ENCODE measurements at places on chromosomes 5 and 9.

GRCh38 chr5:14039576-14039975 lies 95.1 kb upstream of the DNAH5 start:
- no peak for DNase-seq

DNA sequence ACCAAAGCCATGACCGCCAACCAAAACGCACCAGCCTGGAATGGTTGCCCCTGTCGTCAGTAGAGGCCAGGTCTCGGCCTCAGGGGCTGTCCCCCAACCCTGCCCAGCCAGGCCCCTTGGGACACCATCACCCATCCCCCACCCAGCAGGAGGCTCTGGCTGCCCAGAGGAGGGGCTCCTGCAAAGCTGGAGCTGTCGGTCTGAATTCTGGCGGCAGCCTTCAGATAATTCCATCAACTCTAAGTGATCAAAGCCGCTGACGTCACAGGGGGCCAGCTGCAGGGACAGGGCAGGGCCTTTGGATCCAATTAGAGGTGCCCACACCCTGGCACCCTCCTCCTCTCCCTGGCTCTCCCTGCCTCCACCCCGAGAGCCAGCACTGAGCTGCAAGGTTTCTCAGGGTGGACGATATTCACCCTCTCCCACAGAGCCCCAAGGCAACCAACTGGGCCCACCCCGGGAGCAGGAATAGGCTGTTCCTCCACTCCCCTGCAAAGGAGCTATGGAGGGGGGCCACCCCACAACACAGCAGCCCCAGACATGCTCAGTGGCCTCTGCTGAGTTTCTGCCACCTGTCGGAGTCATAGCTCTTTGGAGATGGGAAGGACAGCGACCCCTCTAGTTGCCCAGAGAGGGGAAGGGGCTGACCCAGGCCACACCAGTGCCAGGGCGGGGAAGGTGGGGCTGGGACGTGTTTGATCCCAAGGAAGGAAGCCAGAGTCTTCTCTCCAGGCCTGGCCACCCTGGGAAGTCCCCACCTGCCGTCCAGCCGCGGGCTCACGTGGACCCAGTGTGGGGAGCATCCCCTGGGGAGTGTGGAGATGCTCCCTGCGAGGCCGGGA lies 78.4 kb downstream of the NTNG2 start:
- DNase-seq: no peak

DNA sequence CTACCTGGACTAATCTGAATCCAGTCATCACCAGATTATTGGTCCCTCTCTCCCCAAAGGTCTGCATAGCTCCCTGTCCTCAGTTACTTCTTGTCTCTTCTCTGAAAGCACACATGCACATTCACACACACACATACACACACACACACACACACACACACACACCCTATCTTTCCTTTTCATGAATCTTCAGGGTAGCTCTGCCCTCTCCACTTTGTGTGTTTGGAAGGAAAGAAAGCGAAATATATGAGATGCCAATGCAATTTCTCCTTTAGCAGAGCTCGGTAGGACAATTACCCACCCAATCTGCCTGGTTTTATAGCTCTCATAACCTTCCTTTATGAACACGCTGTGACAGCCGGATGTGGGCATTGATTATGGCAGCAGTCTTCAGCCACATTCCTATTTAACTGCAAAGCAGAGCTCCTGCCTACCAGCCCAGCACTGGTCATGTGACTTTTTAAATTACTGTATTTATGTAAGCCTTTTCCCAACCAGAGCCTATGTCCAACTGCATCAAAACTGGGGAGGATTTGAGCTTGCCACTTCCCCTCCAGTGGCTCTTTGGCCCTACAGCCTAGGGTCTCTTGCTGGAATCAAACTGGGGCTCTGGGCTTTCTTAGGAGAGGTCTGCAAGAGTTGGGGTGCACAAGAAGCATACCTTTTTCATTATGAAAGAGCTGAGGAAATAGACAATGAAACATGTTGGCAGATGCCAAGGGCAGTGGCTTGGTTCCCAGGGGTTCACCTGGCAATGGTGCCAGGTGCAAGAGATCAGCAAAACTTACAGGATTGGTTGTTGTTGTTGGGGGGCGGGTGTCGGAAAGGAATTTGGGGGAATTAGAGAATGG lies 20.8 kb upstream of the MATR3 start:
- DNase-seq: no peak

DNA sequence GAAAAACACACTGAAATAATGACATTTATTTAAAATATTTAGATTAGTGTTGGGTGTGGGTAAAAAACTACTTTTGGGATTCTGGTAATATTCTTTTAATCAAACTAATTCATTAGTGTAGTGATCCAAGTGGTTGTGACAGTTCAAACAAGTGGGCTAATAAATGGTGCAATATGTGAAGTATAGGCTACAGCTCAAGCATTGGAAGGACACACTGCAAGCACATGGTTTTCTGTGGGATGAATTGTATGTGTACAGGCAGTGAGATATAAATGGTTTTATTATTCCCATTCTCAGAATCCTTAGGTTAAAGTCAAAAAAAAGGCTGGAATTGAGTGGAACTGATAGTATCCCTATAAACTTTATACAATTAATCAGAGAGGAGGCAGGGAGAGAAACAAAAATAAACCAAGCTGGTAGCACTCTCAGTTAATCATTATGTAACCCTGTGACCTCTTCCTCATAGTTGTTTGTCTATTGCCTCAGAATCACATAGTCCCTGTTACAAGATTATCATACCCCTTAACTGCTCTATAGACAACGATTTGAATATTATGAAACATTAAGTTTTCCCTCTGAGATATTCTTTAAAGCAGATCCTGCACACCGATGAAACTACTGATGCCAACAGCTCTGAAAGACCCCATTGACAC lies 1755.4 kb upstream of the ACO1 start:
- no peak for DNase-seq

GRCh38 chr9:110192531-110193261 lies 15.3 kb downstream of the C9orf152 start:
- no peak for DNase-seq

GRCh38 chr5:33891788-33892619 lies at the start of gene ADAMTS12:
TSS of gene ADAMTS12 (minus strand) at chr5:33891990. CDS start at chr5:33891856, 134 bp downstream.
- no peak for DNase-seq

GRCh38 chr5:61397238-61397637 lies 65.2 kb downstream of the ZSWIM6 start:
- DNase-seq: no peak

- DNase-seq: no peak
Measured at GRCh38 chr5:55232271-55232984, 980 bp downstream of the CCNO start.

DNA sequence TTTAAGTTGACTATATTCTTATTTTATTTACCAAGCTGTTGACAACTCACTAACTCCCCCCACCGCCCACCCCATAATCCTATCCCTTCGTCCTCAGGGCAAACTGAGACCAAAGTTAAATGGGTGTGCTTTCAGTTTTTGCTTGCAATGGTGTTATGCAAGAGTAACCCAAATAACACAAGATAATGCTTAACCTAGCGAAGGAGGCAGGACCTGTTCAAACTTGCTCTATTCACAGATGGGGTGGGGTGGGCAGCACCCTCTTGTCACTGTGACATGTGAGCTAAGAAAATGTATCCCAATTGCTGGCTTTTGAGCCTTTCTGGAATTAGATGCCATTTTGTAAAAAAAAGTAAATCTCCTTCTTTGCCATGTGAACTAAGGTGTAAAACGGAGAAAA lies 40.4 kb downstream of the GLIS3 start:
- DNase-seq: no peak

DNA sequence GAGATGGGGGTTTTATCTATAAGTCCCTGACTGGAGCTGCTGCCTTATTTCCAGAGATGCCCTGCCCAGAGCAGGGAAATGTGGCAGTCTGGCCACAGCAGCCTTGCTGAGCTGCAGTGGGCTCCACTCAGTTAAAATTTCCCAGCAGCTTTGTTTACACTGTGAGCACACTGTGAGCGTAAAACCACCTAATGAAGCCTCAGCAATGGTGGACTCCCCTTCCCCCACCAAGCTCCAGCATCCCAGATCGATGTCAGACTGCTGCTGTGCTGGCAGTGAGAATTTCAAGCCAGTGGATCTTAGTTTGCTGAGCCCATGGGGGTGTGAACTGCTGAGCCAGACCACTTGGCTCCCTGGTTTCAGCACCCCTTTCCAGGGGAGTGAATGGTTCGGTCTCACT lies 208.7 kb upstream of the RAI14 start:
- DNase-seq: no peak

DNA sequence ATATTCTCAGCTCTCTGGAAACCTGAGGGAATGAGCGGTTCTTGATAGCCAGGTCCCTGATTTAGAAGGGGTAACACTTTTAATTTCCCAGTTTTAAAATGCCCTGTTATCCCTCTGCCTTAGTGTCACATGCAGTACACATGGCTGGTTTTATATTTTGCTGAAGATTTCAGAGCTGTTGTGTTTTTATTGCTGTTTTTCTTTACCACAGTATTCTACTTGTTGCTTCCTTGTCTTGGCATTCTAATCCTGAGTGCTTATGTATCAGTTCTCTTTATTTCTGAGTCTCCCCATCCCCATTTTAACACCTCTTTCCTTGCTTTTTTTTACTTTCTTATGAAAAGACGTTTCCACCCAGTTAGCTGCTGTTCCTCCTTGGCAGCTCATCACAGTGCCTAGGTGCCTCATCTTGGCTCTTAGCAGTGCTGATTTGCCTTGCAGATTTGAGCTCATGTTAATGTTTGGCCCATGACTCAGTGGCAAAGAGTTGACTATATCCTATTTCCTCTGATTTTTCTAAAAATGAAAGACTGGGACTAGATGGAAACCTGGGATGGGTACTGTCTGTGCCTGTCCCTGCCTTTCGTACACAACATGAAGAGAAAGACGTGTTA lies 3.7 kb downstream of the MTRR start:
- no peak for DNase-seq

- DNase-seq: peak; percentile 82
Measured at GRCh38 chr9:137745541-137745991, 126.8 kb downstream of the EHMT1 start.

DNA sequence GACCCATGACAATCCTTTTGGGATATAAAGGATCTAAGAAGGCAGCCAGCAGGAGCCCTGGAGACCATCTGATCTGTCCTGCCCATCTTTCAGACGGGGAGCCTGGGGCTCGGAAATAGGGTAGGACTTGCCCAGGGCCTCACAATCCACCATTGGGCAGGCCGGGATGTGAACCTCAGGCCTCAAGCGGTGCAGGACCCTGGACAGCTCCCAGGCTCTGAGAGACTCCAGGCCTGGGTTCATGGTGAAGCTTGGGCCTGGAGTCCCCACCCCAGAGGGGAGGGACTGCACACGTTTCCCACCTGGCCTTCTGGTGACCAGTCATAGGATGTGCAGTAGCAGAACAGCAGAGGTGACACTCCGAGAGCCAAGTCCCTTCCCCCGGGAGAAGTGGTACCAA lies 36.6 kb upstream of the RAPGEF1 start:
- no peak for DNase-seq

DNA sequence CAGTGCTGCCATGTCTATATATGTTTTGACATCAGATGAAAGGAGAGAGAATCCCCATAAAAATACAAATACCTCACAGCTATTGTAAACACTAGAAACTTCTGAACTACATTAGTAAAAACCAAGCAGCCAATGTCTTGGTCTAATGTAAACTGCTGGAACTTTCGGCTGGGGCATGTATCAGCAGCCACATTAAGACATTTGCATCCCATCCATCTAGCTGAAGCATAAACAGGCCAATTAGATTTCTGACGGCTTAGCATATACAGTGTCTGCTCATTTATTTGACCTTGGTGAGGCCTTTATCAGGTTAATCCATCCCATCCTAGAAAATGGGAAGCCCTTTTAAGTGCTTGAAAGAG lies 65.7 kb downstream of the PTCH1 start:
- no peak for DNase-seq

- DNase-seq: no peak
Measured at GRCh38 chr9:124001866-124002525, 9.6 kb upstream of the LHX2 start.

- no peak for DNase-seq
Measured at GRCh38 chr9:29144476-29144875, 1571.2 kb upstream of the C9orf72 start.

GRCh38 chr9:76269789-76270188 lies 124.4 kb downstream of the RFK start:
- no peak for DNase-seq

GRCh38 chr5:105593011-105593760 lies 2030.6 kb upstream of the NUDT12 start:
- no peak for DNase-seq

- DNase-seq: no peak
Measured at GRCh38 chr5:115050866-115051265, 118.8 kb downstream of the TRIM36 start.

DNA sequence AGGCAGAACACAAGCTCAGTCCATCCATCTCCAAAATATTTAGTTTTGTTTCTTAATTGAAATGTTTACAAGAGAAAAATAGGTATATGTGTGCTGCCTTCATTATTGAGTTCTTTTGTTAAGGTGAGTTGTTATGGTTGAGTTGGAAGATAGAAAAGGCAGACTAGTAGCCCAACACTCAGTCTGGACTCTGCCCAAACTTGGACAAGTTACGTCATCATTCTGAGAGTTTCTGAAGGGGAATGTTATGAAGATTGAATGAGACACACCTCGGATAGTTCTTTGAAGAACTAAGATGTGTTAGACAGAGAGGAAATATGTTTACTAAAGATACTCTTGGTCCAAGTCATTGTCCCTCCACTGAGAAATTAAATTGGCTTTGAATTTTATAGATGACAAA lies 245.5 kb downstream of the KCTD16 start:
- DNase-seq: no peak

GRCh38 chr9:87336914-87337333 lies 160.7 kb upstream of the DAPK1 start:
- peak; percentile 7 for DNase-seq

DNA sequence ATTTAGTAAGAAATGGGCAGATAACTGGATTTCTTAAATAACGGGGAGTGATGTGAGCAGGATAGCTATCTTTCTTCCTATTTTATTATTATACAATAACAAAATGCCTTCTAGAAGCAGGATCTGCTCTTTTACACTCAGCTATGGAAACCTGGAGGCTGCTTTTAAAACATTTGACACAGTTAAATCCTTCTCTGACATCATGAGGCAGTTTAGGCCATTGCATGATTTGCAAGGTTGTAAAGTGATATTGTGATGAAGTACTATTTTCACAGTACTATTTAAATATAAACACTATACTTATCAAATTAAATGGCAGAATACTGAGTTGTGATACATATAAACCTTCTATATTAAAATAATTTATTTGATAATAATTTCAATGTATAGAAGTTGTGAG lies 93.9 kb downstream of the ZSWIM6 start:
- DNase-seq: no peak

DNA sequence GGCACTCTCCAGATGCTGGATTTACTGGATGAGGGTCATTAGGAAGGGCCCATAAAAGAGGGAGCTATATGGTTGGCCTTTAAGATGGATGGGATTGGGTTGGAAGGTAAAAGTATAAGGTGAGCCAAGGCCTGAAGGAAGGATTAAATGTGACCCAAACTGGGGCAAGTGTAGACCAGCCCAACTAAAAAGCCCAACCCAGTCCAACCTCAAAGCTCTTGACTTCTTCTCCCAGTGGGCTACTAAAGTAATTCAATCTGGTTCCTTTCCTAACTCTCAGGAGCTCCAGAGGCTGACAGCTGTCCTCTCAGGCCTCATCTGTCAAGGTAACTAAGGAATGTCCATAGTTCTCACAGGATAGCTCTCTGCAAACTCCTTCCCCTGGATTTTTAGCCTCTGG lies 122.2 kb upstream of the EFNA5 start:
- no peak for DNase-seq

GRCh38 chr9:127124792-127125191 lies 2.4 kb upstream of the ANGPTL2 start:
- DNase-seq: no peak
